ENCODE measurements at places on chromosomes 7 and 10.

GRCh38 chr10:114266521-114266920, 27.5 kb downstream of the VWA2 start:
- peak; percentile 50 for DNase-seq

GRCh38 chr7:47423196-47423595, 158.7 kb downstream of the TNS3 start:
- no peak for DNase-seq

GRCh38 chr10:132395704-132396493, 1.1 kb upstream of the PWWP2B start:
- no peak for DNase-seq

GRCh38 chr10:84493951-84494848, 165.8 kb downstream of the CCSER2 start:
- DNase-seq = peak; percentile 69

Data from IMR-90 (cell line).